ENCODE measurements at places on chromosomes 6 and 20.

- no peak for DNase-seq
Observed at GRCh38 chr6:35019171-35019570, 122.0 kb downstream of the TCP11 start.

DNA sequence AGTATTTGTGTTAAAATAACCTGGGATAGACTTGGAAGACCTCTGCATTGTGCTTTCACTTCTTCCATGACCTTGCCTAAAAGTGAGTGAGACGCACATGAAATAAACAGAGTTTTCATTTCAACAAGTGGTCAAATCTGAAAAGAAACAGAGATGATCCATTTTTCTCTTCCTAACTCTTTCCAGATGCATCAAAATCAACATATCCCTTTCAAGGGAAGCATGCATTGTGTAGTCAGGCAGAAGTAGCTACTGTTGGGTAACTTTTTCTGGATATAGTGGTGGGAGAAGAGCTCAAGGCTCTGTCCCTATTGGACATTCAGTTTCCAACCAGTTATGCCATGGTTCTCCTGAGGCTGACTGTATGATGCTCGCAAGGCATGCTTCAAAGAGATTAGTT lies 233.0 kb upstream of the JAG1 start:
- no peak for DNase-seq

DNA sequence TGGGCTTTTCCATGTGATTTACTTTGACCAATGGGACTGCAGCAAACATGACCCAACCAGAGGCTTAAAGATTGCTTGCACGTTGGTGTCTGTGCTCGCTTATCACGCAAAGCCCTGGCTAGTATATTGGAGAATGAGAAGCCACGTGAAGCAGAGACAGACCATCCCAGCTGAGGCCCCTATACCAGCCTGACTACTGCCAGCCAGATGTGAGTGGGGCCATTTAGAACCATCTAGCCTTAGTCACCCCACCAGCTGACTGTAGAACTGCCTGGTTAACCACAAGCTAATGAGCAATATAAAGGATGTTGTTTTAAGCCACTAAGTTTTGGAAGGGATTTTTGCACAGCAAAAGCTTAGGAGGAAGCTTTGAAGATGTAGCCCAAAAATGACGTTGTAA lies 74.5 kb downstream of the MACROD2 start:
- no peak for DNase-seq

GRCh38 chr20:20365480-20366161 lies 2.3 kb upstream of the INSM1 start:
- no peak for DNase-seq

DNA sequence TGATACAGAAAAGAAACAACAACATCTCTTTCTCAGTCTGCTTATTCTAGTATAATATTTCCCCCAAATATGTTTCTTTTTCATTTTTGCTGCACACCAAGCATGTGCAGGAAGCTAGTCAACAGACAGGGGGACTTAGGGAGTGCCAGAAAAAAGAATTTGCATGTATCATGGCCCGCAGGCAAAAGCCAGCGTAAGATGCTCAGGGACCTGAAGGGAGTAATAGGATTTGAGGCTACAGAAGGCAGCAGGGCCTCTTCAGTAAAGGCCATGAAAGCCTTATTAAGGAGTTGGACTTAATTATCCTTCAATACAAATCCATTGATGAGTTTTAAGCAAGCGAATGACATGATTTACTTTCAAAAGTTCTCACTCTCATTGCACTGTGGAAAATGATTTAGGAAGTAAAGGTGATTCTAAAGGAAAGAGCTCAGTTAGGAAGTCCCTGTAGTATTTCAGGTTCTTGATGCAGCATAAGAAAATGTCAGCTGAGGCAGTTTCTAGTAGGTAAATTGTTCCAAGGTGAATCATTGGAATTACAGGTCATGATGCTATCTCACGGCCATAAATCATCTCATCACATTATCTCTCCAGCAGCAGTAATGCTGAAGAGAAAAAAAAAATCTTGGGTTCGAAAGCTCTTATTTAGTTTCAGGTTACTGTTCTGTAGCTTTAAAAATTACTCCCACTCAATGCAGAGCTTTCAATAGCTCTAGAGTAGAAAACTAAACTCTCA lies 94.8 kb downstream of the PTCHD4 start:
- no peak for DNase-seq

DNA sequence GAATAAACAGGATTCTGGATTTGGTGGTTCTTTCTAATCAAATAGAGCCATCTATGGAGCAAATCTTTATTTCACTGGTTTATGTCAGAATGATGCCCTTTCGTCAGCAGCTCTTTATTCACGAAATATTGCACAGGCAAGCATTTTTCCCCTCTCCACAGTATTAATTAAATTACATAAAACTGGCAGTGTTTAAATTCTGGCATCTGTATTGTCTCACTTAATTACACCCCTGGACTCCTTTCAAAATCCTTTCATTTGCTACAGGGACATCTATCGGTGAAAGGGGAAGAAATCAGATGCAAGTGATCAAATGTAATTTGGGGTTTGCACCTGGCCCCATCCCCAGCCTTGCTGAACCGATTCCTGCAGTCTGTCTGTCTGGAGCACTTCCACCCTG lies 801.9 kb downstream of the QKI start:
- no peak for DNase-seq

GRCh38 chr6:133235221-133235620 lies 5.9 kb upstream of the EYA4 start:
- no peak for DNase-seq

GRCh38 chr20:47620808-47621805 lies 119.4 kb downstream of the NCOA3 start:
- DNase-seq, result no peak

GRCh38 chr20:1187605-1188171 lies 2.9 kb upstream of the TMEM74B start:
- DNase-seq, result no peak

DNA sequence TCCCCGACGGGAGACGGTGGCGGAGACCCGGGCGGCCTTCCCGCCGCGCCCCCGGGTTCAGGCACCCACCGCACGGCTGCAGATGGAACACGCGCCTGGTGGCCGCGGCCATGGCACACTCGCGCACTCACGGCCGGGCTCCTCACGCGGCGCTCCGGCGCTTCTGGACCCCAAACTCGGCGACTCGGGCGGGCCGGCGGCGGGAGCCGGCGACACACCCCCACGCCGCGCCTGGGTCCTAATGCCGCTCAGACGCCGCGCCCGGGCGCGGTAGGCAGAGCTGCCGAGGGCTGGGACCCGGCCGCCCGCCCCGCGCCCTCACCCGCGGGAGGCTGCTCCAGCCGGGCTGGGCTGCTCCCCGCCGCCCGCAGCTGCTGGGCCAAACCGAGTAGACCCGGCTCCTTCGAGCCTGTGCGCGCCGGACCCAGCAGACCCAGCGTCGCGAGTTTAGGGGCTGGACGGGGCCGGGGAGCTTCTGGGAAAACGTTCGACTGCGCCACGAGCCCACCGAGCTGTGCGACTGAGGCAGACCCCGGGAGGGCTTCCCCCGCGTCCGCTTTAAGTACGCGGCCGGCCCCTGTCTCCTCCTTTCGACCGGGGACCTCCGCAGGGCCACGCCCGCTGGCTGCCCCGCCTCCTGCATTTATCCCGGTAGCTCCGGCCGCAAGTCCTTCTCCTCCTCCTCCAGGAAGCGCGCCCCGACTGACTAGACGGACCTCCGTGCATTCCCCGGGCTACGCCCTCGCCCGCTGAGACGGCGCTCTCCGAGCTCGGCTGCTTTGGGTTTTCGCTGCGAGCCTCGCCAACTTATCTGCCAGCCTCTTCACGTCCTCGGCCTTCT lies at the start of gene SLC4A11:
TSS of gene SLC4A11 (minus strand) at position 165 of the 841 bp plus-strand sequence. CDS start at position 112, 53 bp downstream.
- no peak for DNase-seq

GRCh38 chr6:100234625-100235024 lies 230.1 kb downstream of the SIM1 start:
- no peak for DNase-seq

DNA sequence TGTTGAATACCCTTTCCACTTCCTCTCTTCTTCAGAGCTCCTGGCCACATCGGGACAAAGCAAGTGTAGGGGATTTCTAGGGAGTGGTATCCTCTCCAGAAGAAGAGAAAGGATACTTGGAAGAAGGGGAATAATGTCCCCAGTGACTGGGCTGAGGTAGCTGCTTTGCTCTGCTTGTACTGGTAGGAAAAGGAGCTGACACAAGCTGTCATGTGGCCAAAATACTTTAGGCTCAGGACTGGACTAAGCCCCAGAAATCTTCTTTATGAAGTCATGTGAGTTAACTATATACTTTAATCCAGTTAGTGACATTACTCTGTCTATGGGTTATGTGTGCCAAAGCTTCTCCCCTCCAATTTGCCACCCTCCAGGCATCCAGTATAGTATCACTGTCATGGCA lies 40.5 kb downstream of the AKIRIN2 start:
- no peak for DNase-seq

- DNase-seq, result no peak
Observed at GRCh38 chr6:6686748-6687601, 98.5 kb downstream of the LY86 start.

DNA sequence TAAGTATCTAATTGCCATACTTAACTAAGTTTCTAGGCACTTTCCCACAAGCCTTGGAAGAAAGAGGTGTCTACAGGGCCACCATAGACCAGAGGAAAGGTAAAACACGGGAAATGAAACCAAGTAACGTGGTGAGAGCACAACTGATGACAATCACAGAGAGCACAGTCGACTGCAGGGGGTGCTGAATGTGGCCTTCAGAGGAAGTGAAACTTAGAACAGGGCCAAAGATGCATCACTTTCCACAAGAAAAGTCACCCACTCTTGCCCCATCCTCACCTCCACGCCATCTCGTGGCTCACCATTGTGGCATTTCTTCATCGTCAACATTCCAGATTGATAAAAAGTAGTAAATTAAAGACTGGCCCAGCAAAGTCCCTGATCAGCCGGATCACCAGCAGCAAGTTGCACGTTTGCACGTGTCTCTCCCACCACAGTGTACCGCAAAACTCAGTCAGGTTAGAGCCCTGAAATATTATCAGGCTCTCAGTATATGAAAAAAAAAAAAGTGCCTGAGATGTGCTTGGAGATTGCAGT lies 31.4 kb downstream of the HIVEP2 start:
- peak; percentile 57 for DNase-seq

- no peak for DNase-seq
Observed at GRCh38 chr6:131070061-131070460, 7.0 kb upstream of the EPB41L2 start.

DNA sequence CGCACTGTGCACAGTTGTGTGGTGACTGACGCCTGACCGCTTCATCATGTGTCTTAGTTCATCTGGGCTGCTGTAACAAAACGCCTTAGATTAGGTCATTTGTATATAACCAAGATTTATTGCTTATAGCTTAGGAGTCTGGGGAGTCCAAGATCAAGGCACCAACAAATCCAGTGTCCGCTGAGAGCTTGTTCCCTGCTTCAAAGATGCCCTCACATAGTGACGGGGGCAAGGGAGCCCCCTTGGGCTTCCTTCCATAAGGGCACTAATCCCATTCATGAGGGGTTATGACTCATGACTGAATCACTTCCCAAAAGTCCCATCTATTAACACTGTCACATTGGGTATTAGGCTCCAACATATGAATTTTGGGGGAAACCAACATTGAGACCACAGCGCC lies 34.6 kb downstream of the CYP24A1 start:
- no peak for DNase-seq

DNA sequence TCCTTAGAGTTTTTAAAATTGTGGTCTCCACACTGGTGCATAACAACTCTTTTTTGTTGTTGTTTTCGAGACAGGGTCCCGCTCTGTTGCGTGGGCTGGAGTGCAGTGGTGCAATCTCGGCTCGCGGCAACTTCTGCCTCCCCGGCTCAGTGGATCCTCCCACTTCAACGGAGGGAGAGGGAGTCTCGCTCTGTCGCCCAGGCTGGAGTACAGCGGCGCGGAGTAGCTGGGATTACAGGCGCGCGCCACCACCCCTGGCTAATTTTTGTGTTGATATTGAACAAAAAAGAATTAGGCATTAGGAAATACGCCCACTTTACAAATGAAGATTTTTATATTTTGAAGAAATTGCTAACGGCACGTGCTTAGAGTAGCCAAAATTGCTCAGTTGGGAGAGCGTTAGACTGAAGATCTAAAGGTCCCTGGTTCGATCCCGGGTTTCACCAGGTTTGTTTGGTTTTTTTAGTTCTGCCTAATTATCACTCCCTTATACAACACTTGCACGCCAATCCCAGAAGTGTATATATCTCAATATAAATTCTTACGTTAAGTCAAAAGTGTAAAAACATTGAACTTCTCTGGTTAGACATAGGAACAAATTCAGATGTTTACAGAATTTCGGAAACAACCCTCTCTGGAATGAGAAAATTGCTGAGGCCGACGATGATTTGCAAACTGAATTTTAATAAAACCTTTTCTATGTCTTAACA lies 159.6 kb downstream of the TRIM27 start:
- no peak for DNase-seq

DNA sequence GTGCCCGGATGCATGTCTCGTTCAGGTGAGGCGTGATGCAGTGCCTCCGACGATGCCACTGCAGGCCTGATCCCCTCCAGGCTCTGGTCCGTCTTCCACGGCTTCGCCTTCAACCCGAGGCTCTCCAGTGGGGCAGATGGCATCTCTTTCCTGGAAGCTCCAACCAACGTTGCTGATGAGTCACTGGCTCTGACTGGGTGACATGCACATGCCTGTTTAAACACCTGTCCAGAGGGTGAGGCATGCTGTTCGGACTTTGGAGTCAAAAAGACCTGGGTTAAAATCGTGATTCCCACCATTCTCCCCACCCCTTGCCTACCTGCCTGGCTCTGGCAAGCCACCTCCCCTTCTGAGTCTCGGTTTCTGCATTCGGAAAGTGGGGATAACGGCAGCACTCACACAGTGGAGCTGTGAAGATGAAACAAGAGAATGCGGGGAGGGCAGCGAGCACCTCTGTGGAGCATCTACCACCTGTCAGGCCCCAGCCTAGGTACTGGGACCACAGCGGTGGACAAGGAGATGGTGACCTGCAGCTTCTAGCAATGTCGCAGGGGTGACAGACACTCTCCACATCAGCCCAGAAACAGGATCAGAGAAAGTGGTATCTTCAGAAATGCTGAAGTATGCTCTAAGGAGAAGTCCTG lies 8.5 kb upstream of the EDN3 start:
- DNase-seq, result no peak

- DNase-seq, result no peak
Observed at GRCh38 chr6:6386010-6386409, 65.5 kb upstream of the F13A1 start.

- no peak for DNase-seq
Observed at GRCh38 chr20:2237059-2237458, 58.7 kb upstream of the TGM3 start.

GRCh38 chr20:14845199-14846160 lies 508.1 kb upstream of the FLRT3 start:
- DNase-seq, result no peak

- peak; percentile 43 for DNase-seq
Observed at GRCh38 chr6:137415127-137415833, 78.9 kb downstream of the OLIG3 start.

GRCh38 chr6:85421972-85422371 lies 27.9 kb upstream of the NT5E start:
- DNase-seq, result no peak

GRCh38 chr6:7073821-7074525 lies 33.8 kb upstream of the RREB1 start:
- DNase-seq, result no peak

DNA sequence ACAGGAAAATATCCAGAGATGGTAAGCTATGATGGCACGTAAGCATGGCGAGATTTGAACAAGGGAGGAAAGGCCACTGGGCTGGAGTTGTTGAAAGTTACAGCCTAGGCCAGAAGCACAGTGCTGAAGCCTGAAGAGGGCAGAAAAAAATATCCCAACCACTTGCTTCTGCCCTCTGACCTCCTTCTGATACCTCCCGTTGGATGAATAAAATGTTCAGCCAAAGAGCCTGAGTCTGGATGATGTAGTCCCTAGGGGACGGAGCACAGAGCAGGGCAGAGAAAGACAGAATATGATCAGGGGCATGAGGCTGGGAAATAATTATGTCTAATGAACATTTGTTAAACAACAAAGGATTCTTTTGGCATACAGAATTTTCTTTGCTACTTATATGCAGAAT lies 19.7 kb downstream of the KLHL31 start:
- no peak for DNase-seq
